GM12865 (cell line): ENCODE measurements at places on chromosomes 11 and 22.

DNA sequence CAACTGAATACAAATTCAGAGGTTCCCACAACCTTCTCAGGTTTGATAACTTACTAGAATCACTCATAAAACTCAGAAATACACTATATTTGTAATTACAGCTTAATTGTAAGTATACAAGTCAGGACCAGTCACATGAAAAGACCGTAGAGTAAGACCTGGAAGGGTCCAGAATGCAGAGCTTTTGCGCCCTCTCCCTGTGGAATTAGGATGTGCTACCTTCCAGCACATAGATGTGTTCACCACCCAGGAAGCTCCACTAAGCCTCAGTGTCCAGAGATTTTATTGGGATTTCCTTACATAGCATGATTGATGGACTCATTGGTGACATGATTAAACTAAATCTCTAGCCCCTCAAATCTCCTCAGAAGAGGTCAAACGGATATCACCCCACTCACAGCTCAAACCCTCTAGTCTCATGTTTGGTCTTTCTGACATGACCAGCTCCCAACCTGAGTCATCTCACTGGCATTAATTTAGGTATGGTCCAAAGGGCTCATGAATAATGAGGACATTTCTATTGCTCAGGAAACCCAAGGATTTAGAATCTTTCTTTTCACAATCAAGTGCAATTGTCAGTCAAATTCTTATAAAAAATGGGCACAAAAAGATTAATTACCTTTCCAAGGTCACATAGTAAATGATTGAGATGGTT, 77.2 kb upstream of the UBASH3B start:
- peak; percentile 6 for DNase-seq

GRCh38 chr22:48724899-48725298, 1102.8 kb downstream of the BRD1 start:
- no peak for DNase-seq

GRCh38 chr22:17213976-17214375, 5.3 kb downstream of the ADA2 start:
- DNase-seq: peak; percentile 47

DNA sequence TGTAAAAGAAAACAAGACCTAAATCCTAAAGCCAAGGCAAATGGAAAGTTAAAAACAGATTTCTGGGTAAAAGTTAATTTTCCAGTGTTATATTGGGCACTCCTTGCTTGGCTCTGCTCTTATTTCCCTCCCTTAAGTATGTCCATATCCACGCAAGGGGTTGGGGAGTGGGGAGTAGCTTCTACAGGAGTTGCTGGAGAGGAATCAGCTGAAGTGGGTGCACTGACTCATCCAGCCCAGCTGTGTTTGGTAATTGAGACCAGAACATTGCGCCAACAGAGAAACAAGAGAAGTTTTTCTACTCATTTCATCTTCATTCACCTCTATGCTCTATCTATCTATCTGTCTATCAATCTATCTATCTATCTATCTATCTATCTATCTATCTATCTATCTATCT, 298.4 kb upstream of the PDGFD start:
- no peak for DNase-seq

DNA sequence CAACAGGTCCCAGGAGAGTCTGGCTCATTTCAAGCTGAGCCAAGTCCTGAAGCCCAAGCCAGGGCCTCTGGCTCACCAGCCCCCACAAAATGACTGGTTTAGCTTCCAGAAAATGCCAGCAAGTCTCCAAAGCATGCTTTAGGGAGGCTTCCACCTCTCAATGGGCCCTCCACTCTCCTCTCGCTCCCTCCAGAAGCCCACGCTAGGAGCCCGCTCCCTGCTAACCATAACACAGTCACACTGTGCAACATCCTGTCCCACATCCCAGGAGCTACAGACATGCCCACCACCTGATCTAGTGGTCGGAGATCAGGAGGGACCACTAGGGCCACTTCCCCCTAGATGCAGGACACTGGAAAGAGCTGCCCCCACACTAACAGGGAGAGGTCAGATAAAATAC, 6.9 kb downstream of the SULT4A1 start:
- no peak for DNase-seq

DNA sequence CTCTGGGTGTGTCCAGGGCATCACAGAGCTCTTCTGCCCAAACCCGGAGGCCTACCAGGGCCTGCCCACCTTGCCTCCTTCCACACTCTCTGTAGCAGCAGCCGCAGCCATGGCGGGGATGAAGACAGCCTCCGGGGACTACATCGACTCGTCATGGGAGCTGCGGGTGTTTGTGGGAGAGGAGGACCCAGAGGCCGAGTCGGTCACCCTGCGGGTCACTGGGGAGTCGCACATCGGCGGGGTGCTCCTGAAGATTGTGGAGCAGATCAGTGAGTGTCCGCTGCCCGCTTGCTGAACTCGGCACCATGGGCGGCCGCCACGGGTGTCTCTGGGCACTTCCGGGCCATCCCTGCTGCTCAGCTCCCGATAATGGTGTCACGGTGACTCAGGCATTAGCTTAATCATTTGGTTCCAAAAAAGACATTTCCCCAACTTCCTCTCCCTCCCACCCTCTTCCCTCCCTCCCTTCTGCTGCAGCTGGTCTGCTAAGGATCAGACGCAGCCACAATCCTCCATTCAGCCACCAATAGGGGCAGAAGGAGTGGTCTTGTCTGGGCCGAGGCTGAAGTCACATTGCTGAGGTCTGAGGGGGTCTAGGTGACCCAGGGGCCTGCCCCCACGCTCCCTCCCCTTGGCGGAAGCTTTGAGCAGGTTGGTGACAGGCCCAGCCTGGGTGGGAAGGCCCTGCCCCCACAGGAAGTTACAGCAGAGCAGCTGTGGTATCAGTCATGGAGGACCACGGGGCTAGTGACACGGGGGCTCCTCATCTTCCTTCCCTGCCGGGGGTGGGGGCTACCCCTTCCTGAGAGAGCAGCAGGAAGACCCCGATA, 950 bp downstream of the FERMT3 start:
- peak; percentile 91 for DNase-seq

DNA sequence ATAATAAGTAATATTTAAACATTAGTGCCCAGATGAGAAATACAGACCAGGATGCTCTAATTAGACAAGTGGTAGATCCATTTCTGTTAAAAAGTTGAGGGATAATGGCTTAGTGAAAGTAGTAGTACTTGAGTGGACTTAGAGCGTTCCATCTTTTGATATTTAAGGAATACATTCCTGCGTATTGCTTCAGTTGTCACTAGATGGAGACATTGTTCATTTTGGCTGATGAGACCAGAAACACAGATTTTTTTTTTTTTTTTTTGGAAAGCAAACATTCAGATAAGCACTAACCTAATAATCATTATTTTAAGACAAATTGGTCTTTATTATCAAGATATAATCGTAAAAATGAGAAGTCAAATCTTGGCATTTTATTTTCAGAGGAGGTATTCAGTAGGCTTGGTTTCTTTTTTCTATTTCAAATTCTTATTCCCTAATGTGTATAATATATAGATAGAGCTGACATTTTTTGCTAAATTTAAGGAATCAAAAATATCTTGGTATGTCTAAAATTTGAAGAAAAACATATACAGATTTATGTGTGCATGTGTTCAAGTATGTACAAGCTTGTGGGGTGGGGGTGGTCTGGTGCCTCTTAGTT, 92.9 kb downstream of the DYNC2H1 start:
- DNase-seq: peak; percentile 14

- no peak for DNase-seq
These were observed 268.6 kb upstream of the SESN3 start for GRCh38 chr11:95499516-95500135.

- no peak for DNase-seq
These were observed 471 bp upstream of the CEP126 start for GRCh38 chr11:101914341-101914737.

DNA sequence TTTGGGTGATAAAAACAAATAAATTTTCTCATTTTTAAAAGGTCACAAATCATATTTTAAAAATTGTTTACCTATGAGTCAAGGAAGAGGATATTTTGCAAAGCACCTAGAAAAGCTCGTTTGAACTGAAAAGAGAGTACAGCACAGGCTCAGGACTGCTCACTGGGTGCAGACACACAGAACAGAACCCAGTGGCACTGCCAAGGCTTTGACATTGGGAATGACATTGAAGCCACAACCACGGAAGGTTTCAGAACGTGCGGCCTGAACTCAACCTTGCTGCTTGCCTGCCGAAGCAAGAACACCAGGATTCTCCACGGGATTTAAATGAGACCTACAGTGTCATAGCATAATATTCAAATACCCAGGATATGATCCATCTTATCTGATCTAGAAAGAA, 597.1 kb upstream of the B3GAT1 start:
- no peak for DNase-seq

- DNase-seq: no peak
These were observed 42.1 kb upstream of the GNB1L start for GRCh38 chr22:19896665-19897355.

DNA sequence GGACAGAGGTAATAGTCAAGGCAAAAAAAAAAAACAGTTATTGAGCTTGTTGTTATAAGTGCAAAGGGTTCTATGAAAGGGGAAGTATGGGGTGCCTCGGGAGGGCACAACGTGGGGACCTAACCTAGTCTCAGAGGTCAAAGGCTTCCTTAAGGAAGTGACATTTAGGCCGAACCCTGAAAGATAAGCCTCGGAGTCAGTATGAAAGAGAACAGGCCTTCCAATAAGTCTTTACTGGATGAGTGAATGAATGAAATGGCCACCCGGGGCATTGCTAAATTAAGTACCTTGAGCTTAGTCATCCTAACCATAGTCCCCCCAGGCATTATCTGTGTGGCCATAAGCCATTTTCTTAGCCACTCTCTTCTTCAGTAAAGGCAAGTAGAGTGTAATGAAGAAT, 19.7 kb downstream of the FLI1 start:
- DNase-seq: peak; percentile 59

- DNase-seq: no peak
These were observed 66.3 kb downstream of the CABIN1 start for GRCh38 chr22:24077416-24077815.

GRCh38 chr11:23679041-23679440, 817.8 kb upstream of the LUZP2 start:
- DNase-seq: no peak

GRCh38 chr11:69515271-69516245, 34.1 kb downstream of the LINC01488 start:
- no peak for DNase-seq

DNA sequence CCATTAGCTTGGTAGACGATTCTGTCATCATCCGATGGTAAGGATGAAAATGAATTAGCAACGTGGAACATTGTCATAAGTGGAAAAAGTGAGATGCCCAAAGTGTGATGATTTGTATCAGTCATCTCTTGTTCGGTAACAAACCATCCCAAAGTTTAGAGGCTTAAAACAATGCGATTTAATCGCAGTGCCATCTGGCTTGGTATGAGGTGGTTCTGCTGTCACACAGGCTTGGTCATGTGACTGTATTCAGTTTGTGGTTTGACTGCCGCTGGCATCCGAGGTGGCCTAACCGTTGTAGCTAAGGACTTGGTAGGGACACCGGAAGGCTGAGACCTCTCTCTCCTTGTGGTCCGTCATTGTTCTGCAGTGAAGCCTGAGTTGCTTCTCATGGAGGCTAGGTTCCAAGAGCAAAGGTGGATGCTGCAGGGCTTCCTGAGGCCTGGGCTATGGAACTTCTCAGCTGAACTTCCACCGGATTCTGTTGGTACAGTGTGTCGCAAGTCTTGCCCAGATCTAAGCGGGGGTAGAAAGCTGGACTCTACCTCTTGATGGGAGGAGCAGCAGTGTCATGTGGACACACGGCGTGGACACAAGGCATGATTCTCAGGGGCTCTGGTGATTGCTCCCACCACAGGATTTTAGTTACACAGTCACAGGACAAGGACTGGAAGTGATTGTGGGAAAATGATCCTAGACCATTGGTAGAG, 36.3 kb downstream of the BCR start:
- DNase-seq: peak; percentile 62

DNA sequence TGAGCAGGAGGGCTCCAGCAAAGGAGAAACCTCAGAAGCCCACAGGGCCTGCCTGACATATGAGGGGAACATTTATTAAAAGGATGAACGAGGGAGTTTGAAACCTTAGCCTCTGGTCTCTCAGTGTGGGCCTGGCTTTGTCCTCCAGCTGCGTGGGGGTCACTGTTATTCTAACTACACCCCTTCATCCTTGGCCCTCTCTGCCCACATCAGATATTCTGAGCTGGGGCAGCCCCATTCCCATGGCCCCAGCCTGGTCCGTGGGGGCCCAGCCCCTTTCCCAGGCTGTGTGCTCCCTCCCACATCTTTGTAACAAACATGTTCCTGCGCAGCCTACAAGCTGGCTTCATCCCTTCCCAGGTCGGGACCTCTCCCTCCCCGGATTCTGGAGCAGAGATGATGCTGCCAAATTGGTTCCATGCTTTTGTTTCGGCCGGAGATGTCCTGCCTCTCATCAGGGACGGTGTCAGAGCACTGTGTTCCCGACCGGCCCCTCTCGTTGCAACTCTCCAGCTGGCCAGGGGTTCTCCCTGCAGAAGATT, 4.0 kb downstream of the FXYD6 start:
- DNase-seq: no peak

GRCh38 chr22:48868554-48868953, 959.1 kb downstream of the BRD1 start:
- no peak for DNase-seq

- no peak for DNase-seq
These were observed 268.6 kb downstream of the TMEM135 start for GRCh38 chr11:87306262-87306851.

- DNase-seq: no peak
These were observed 14.9 kb downstream of the TMEM121B start for GRCh38 chr22:17106161-17106784.

DNA sequence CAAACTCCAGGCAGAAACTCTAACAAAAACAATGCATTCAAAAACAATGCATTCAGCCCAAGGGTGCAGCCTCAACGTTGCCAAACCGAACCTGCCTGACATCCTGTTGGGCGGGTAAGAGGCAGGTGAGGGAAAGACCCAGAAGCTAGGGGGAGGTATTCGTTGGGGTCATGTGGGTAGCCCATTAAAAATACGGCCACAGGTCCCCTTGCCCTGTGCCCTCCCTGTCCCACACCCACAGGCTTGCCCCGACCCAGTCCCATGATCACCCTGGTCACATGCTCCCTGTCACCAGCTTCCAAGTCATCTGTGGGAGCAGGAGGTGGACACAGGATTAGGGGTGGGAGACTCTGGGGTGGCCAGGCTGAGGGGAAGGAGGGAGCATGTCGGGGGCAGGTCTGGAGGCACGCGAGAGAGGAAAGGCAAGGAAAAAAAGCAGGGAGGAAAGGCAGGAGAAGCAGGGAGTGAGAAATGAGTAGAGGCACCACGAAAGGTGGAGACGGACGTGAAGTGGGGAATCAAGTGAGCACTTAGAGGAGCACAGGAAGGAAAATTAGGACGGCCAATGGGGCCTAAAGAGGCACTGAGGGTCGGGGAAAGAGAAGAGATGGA, 683 bp downstream of the PLA2G6 start:
- peak; percentile 85 for DNase-seq

GRCh38 chr22:29375398-29376076, 12.8 kb downstream of the AP1B1 start:
- no peak for DNase-seq

GRCh38 chr11:111911563-111912401, at the start of gene CRYAB:
Gene CRYAB, minus strand, starts transcription at chr11:111911770. Its CDS starts 46 bp downstream, at chr11:111911724.
- DNase-seq: no peak

GRCh38 chr11:2280208-2280607, 9.8 kb upstream of the ASCL2 start:
- no peak for DNase-seq
